Peyer's patch (tissue), 4 donors: ENCODE measurements at places on chromosomes 7 and 10. TPM values are rescaled to one million over a fixed set of nuclear protein-coding genes. Genes with fewer than 3 reads are reported as not detected.
A peak's percentile ranks its signal among the peaks of the same experiment; 100 is the strongest.

Gene HMX2
- total RNA-seq = not detected

DNA sequence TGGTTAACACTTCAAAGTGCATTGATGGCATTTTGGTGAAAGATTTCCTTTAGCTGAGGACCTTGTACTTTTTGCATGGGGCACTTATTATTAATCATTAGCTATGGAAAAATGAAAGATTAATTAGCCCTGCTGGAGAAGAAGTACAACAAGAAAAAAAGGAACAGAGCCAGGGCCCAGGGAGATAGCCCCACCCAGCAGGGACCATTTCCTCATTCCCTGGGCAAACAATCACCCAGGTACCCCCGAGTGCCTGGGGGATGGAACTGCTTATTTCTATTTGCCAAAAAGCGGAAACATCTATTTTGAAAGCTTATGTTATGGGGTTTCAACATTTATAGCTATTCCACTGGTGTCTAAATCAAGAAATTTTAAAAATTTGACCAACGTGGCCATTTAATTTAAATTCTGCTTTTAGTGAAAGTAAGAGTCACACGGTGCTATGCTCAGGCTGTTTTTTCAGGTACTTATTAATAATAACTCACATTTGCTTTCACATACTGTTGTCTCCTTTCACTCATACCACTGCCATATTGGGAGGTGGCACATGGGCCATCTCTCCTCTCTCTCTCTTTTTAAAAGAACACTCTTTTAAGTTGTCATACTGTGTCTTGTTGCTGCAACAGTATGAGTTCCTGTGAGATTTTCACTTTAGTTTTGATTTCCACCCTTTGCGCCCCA, 143.6 kb upstream of the KIF5B start:
- no peaks in the 10 kb centered on the region for H3K4me1 ChIP-seq
- no peaks in the 10 kb centered on the region for H3K27me3 ChIP-seq
- no peak overlapping the region for H3K27ac ChIP-seq
- no peak for DNase-seq

DNA sequence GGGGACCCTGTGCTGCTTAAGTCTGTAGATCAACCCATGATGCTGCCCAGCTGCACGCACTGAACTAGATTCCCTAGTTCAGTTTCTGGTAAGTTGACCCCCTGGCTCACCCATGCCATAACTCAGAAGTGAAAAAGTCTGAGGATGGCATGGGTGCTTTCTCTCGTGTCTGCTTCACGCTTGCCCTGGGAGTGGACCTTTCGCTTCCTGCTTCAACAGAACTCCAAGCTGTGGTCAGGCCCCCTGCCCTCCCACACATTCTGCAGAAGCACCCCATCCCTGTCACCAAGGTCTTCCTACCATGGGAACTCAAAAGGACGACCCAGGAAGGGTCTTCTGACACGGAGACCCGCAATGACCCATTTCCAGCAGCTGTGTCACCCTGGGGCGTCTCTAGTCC, 39.9 kb downstream of the LRRC18 start:
- no peak overlapping the region for H3K4me3 ChIP-seq
- H3K27me3 ChIP-seq = no peaks in the 10 kb centered on the region
- no peaks in the 10 kb centered on the region for H3K36me3 ChIP-seq

- H3K27me3 ChIP-seq = no peaks in the 10 kb centered on the region
- no peak for DNase-seq
- no peak overlapping the region for H3K4me3 ChIP-seq
- H3K36me3 ChIP-seq = no peaks in the 10 kb centered on the region
Observed at GRCh38 chr7:102085218-102085772, 201.4 kb upstream of the SH2B2 start.

- DNase-seq = no peak
- no peak overlapping the region for H3K4me3 ChIP-seq
- H3K36me3 ChIP-seq = no peaks in the 10 kb centered on the region
- peak overlapping the region; percentile 52 for H3K27ac ChIP-seq
Observed at GRCh38 chr10:106897719-106898118, 266.8 kb downstream of the SORCS1 start.

- no peaks in the 10 kb centered on the region for H3K27me3 ChIP-seq
- H3K4me3 ChIP-seq = no peak overlapping the region
- no peak for DNase-seq
- H3K27ac ChIP-seq = no peak overlapping the region
Observed at GRCh38 chr7:91127959-91128358, 136.3 kb upstream of the FZD1 start.

DNA sequence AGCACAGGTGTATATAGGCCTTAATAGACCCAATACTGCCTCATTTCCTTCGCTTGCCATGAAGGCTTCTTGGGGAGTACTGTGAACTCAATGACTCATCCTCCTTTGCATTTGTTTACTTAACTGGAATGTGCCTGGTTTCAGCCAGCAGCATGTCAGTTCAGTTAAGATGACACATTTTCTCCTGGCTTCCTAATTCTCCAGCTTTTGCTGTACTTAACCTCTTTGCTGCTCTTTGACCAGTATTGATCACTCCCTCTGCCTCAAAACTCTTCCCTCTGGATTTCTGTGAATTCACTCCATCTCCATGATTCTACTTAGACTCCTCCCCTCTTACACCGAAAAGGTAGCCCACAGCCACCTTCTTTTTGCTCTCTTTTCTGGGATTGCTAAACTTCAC, 135.7 kb downstream of the MAGI2 start:
- no peak for DNase-seq
- no peak overlapping the region for H3K27ac ChIP-seq
- H3K36me3 ChIP-seq = no peaks in the 10 kb centered on the region

Gene FAM25A
- total RNA-seq = not detected

- no peaks in the 10 kb centered on the region for H3K27me3 ChIP-seq
- no peaks in the 10 kb centered on the region for H3K36me3 ChIP-seq
- no peak for DNase-seq
Observed at GRCh38 chr10:63929831-63930467, 408.7 kb downstream of the REEP3 start.

Gene PPP1R9A
- total RNA-seq = 4.7 TPM

- no peak overlapping the region for H3K27ac ChIP-seq
- no peak for DNase-seq
- H3K27me3 ChIP-seq = no peaks in the 10 kb centered on the region
- H3K36me3 ChIP-seq = no peaks in the 10 kb centered on the region
Observed at GRCh38 chr7:98297626-98298286, 16.3 kb downstream of the BRI3 start.

GRCh38 chr10:24333736-24334135, 124.8 kb downstream of the KIAA1217 start:
- H3K4me3 ChIP-seq = no peak overlapping the region
- no peak overlapping the region for H3K27ac ChIP-seq
- H3K27me3 ChIP-seq = no peaks in the 10 kb centered on the region
- no peak for DNase-seq

DNA sequence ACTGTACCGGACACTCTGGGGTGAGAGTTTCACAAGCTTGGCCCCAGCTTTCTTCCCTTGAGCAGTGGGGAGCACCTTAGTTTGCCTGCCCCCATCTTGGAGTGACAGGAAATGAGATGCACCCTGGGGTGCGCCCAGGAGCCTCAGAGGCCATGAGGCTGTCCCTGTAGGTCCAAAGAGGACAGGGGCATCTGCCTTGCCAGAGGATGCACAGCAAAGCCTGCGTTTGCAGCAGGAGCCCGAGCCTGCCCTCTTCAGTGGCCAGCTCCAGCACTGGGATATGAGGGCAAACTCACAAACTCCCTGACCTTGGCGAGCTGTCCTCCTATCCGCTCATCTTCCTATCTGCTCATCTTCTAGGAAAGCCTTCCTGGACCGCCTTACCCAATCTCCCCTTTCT, 79.5 kb downstream of the PROSER2 start:
- H3K4me1 ChIP-seq = no peaks in the 10 kb centered on the region
- H3K27me3 ChIP-seq = no peaks in the 10 kb centered on the region
- no peak for DNase-seq
- no peak overlapping the region for H3K4me3 ChIP-seq
- no peaks in the 10 kb centered on the region for H3K36me3 ChIP-seq

DNA sequence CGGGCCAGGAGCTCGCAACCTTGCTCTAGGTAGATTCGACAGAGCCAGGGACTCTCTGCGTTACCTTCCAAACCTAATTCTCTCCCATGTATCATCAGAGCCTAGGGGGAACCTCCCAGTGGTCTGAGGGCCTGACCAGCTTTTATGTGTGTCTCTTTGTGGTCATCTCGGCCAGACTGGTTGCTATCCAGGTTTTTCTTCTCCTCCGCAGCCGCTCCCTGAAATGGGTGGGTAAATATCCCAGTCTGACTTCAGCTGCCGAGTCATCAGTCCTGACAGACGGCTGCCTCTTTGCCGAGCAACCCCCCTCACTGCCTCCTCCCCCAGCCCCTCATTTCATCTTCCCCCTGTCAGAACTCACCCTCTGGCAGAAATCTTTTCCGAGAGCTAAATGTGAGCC, 578.1 kb downstream of the LRMDA start:
- H3K27me3 ChIP-seq = no peaks in the 10 kb centered on the region
- no peak overlapping the region for H3K27ac ChIP-seq
- H3K36me3 ChIP-seq = no peaks in the 10 kb centered on the region
- H3K4me1 ChIP-seq = no peaks in the 10 kb centered on the region
- no peak for DNase-seq

DNA sequence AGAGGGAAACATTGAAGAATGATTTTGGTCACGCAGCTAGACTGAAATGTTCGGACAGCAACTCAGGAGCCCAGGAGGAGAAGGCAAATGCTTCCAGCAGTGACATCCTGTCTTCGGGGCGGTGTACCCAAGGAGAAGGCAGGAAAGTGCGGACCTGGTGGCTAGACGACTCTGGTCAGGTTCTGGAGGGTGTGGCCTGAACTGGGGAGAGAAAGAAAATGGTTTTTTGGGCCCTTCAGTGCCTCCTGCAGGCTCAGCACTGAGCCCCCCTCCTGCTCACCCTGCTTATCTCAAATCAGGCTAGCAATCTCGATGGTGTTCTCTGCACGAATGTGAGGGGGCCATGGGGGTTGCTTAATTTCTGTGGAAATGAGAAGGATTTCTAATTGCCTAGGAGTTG, 26.7 kb upstream of the TARP start:
- DNase-seq = no peak
- no peaks in the 10 kb centered on the region for H3K4me1 ChIP-seq
- no peak overlapping the region for H3K4me3 ChIP-seq
- no peak overlapping the region for H3K27ac ChIP-seq
- no peaks in the 10 kb centered on the region for H3K27me3 ChIP-seq

- H3K36me3 ChIP-seq = no peaks in the 10 kb centered on the region
- H3K4me1 ChIP-seq = no peaks in the 10 kb centered on the region
- no peaks in the 10 kb centered on the region for H3K27me3 ChIP-seq
- no peak overlapping the region for H3K4me3 ChIP-seq
- DNase-seq = no peak
Observed at GRCh38 chr10:76352300-76352699, 920.9 kb downstream of the LRMDA start.

Gene SLC18A3
- not detected for total RNA-seq

Gene CPA5
- not detected for total RNA-seq

GRCh38 chr7:70779321-70779720, 352.6 kb upstream of the GALNT17 start:
- no peaks in the 10 kb centered on the region for H3K4me1 ChIP-seq
- no peaks in the 10 kb centered on the region for H3K27me3 ChIP-seq
- H3K36me3 ChIP-seq = no peaks in the 10 kb centered on the region

- no peak for DNase-seq
- no peak overlapping the region for H3K4me3 ChIP-seq
- H3K27ac ChIP-seq = no peak overlapping the region
- H3K4me1 ChIP-seq = no peaks in the 10 kb centered on the region
- no peaks in the 10 kb centered on the region for H3K27me3 ChIP-seq
Observed at GRCh38 chr10:33901166-33901565, 566.7 kb upstream of the NRP1 start.

DNA sequence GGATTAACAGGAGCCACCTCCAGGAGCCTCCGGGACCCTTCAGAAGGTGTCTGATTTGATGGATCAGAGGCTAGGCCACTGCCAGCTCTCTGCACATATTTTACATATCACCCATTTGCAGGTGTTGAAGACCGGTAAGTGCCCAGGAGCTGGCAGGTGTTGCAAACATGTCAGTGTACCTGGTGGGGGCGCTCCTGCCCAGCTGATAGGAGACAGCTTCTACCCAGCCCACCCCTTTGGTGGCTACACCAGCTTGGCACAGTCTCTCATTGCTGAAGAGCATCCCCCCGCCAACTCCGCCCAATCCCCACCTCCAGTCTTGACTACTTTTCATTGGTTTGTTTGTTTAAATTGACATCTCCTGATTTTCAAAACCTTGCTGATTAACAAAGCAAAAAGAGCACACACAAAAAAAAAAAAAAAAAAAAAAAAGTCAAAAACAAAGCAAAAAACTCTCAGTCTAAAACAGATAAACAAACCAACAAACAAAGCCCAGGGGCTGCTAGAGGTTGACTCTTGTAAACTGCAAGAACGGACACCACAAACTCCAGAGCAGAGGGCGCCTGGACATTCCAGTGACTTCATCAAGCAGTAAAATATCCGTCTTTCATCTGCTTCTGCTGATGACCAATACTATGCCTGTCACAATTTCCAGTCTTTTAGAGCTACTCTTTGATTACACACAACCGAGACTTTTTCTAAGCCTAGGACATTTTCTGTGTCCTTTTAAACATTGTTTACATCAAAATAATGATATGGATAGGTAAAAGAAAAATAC, 275.3 kb downstream of the NRG3 start:
- H3K27me3 ChIP-seq = no peaks in the 10 kb centered on the region
- H3K4me1 ChIP-seq = no peaks in the 10 kb centered on the region
- H3K36me3 ChIP-seq = no peaks in the 10 kb centered on the region
- H3K4me3 ChIP-seq = no peak overlapping the region
- H3K27ac ChIP-seq = no peak overlapping the region
- DNase-seq = no peak

DNA sequence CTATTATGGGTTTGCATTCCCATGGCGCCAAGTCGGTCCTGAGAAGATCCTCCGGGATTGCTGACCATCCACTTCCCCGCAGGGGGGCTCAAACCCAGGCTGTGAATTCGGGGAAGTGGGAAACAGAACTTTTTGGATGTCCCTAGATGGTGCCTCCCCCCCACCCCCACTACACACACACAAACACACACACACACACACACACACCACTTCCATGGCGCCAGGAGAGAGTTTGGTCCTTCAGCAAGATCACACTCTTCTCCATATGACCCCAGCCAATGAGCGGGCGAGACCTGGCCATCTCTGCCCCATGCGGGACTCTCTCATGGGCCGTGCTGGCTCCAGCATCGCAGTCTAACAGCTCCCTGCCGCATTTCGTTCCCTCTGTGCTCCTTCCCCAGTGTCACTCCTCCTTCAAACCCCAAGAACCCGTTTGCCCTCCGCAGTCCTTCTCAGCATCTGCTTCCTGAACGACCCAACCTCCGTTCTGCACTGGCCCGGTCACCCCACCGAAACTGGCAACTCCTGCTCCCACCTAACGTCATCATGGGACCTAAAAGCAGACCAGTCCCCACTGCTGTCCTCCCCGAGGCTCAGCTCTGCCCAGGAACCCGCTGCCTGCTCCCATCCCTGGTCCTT, 32.1 kb upstream of the TNRC18 start:
- no peaks in the 10 kb centered on the region for H3K4me1 ChIP-seq
- DNase-seq = no peak
- no peaks in the 10 kb centered on the region for H3K27me3 ChIP-seq
- H3K27ac ChIP-seq = no peak overlapping the region
- no peaks in the 10 kb centered on the region for H3K36me3 ChIP-seq
- no peak overlapping the region for H3K4me3 ChIP-seq

Gene KLF14
- total RNA-seq = not detected

- peaks cover 20% of the 10 kb centered on the region for H3K27me3 ChIP-seq
- no peaks in the 10 kb centered on the region for H3K36me3 ChIP-seq
- peak overlapping the region; percentile 11 for H3K27ac ChIP-seq
- DNase-seq = peak; percentile 54
- H3K4me3 ChIP-seq = peak overlapping the region; percentile 48
Observed at GRCh38 chr10:99234041-99234790, 1.4 kb downstream of the HPSE2 start.

Gene PRPS1L1
- total RNA-seq = not detected

- H3K36me3 ChIP-seq = no peaks in the 10 kb centered on the region
- H3K27me3 ChIP-seq = no peaks in the 10 kb centered on the region
- H3K27ac ChIP-seq = no peak overlapping the region
- no peak overlapping the region for H3K4me3 ChIP-seq
- H3K4me1 ChIP-seq = no peaks in the 10 kb centered on the region
- no peak for DNase-seq
Observed at GRCh38 chr10:76287856-76288255, 856.4 kb downstream of the LRMDA start.
